ENCODE measurements at places on chromosomes 2 and 18. TPM values are rescaled to one million over a fixed set of nuclear protein-coding genes. Genes with fewer than 3 reads are reported as not detected.

Gene PSMA8
- not detected for total RNA-seq

Gene TEX44
- total RNA-seq: not detected

Gene ZBTB7C
- total RNA-seq: 3.4 TPM

Gene CYRIA
- 25.2 TPM for total RNA-seq

Gene LRATD1
- not detected for total RNA-seq

Gene PARD6G
- 8.8 TPM for total RNA-seq

Gene PTMA
- total RNA-seq: 1,279 TPM

Gene ALPI
- total RNA-seq: not detected

Gene MPP4
- 6.8 TPM for total RNA-seq

Gene CD8B2
- not detected for total RNA-seq

Gene KCNG3
- 2.5 TPM for total RNA-seq

Gene GALNT14
- not detected for total RNA-seq

Gene ATIC
- 28.3 TPM for total RNA-seq

Gene TOGARAM2
- 0.69 TPM for total RNA-seq

Gene SOX11
- 11.9 TPM for total RNA-seq

Gene RAD51AP2
- 0.17 TPM for total RNA-seq

Gene OSBPL6
- 3.1 TPM for total RNA-seq

Gene SPP2
- not detected for total RNA-seq

Gene CLEC4F
- not detected for total RNA-seq

Gene STPG4
- 4.4 TPM for total RNA-seq

Gene MC5R
- 6.7 TPM for total RNA-seq

Gene POTEI
- total RNA-seq: not detected

Gene SERPINB10
- not detected for total RNA-seq

All from A172 (cell line).